ENCODE measurements at places on chromosomes 3 and 15. TPM values are rescaled to one million over a fixed set of nuclear protein-coding genes. Genes with fewer than 3 reads are reported as not detected.

Gene PLA2G4B
- polyA plus RNA-seq, result 11.3 TPM

DNA sequence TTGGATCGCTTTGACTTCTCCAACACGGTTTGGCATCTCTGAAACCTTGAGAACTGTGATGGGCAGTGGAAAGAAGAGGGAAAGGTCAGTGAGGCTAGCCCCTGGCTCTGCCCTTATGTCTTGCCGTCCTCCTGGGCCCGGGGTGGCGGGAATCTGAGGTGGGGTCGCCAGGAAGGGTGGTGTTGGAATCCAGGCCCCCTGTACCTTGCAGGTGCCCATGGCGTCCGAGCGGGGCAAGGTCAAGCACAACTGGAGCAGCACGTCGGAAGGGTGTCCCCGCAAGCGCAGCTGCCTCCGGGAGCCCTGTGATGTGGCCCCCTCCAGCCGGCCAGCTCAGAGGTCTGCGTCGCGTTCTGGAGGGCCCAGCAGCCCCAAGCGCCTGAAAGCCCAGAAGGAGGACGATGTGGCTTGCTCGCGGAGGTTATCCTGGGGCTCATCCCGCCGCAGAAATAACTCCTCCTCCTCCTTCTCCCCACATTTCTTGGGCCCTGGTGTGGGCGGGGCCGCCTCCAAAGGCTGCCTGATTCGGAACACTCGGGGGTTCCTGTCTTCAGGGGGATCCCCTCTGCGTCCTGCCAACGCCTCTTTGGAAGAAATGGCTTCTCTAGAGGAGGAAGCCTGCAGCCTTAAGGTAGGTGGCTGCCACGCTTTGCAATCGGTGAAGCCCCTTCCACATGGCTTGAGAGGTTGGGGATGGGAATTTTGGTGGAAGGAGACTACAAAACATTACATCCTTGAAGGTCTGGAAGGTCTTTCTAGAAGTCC lies 907 bp downstream of the TATDN2 start:
- H3K4me1 ChIP-seq, result no peaks in the 10 kb centered on the region
- H3K27ac ChIP-seq, result peak overlapping the region; percentile 74
- peaks cover 27% of the 10 kb centered on the region for H3K36me3 ChIP-seq

DNA sequence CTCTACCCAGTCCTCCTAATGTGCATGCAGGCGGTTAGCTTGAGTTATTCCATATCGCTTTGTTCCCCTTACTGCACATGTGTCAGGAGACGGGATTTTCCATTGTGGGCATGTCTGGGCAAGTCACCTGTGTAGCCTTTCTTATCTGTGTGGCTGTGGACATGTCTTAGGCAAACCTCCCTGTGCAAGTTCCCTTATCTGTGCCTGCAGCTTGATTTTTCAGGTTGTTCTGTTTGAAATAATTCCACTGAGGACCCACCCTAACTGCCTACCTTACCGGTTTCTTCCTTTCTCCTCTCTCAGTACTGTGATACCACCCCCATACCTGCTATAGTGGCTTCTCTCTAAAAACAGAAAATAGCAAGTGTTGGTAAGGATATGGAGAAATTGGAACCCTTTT lies 113.6 kb downstream of the NEO1 start:
- H3K4me3 ChIP-seq, result no peak overlapping the region
- H3K27ac ChIP-seq, result no peak overlapping the region
- no peaks in the 10 kb centered on the region for H3K4me1 ChIP-seq
- H3K27me3 ChIP-seq, result no peaks in the 10 kb centered on the region
- DNase-seq, result no peak

DNA sequence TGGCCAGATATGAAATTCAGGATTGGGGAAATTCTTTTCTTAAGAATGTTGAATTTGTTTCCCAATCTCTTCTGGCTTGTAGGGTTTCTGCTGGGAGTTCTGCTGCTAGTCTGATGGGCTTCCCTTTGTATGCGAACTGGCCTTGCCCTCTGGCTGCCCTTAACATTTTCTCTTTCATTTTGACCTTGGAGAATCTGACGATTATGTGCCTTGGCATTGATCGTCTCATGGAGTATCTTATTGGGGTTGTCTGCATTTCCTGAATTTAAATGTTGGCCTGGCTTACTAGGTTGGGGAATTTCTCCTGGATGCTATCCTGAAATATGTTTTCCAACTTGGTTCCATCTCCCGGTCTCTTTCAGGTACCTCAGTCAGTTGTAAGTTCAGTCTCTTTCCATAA lies 152.2 kb downstream of the CFAP20DC start:
- no peak overlapping the region for H3K4me3 ChIP-seq
- H3K27me3 ChIP-seq, result no peaks in the 10 kb centered on the region
- H3K4me1 ChIP-seq, result no peaks in the 10 kb centered on the region
- DNase-seq, result no peak
- H3K36me3 ChIP-seq, result no peaks in the 10 kb centered on the region

All from small intestine (tissue), 16 donors.